Fibroblast of skin of right biceps (primary cell): ENCODE measurements at places on chromosomes 4 and X.

DNA sequence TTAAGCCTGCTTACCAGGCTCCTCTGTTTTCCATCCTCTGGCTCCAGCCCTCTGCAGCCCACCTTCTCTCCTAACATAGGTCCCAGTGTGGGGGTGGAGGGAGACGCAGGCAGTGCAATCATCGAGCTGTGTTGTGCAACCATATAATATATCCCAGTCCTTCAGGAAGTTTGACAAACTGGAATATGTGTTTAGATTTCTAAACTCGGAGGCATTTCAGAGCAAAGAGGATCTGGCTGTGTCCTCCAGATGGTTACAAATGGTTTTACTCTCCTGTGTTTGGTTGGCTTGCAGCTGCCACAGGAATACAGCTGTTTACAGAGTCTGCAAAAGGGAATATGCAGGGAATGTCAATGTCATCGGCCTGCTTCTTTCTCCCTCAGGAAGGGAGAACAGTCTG lies 195.3 kb upstream of the LNX1 start:
- DNase-seq = peak; percentile 53

DNA sequence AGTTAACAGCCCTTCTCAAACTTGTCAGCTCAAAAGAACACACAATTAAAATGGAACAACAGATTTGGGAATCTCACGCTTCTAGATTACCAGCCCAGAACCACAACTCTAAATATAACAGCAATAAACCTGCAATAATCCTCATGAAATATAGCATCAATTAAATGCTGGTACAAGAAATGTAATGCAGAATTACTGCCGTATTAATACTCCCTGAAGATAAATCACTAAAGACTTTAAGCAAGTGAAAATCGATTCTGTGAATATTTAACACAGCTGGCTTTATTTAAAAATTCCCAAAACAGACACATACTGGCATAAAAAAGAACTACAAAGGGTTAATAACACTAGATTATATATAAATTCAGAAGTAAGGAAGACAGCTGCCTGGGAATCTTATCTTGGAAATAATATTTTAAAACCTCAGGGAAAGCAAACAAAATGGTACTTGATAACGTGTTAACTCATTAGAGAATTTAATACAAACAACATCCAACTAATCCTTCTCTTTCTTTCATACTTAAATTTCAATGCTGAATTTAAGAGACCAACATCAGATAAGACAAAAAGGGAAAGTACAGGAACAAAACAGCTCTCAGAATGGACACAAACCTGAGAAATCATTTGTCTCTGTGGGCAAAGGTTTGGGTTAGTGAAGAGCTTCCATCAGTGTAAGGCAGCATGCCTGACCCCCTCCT lies 34.7 kb downstream of the APBB2 start:
- DNase-seq = no peak

DNA sequence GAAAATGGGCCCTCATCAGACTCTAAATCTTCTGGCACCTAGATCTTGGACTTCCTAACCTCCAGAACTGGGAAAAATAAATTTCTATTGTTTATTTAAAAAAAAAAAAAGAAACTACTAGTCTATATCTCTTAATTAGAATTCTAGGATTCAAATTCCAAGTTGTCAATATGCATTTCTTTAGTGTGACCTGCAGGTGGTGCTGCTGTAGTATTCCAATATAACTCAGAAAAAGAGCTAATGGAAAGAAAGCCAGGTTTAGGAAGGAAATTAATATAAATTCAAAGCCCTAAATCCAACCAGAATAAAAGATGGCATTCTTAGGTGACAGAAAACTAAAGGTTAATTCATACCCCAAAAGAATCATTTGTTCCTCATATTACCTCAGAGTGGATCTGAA lies 80.0 kb upstream of the NALF2 start:
- peak; percentile 0 for DNase-seq

- no peak for DNase-seq
Measured at GRCh38 chrX:2446815-2447214, 54.0 kb downstream of the DHRSX start.

GRCh38 chr4:108431986-108432385 lies 188.4 kb upstream of the RPL34 start:
- no peak for DNase-seq

GRCh38 chrX:139106069-139106468 lies 394.6 kb upstream of the FGF13 start:
- peak; percentile 75 for DNase-seq

GRCh38 chr4:41693629-41694028 lies 54.9 kb downstream of the PHOX2B start:
- peak; percentile 22 for DNase-seq

GRCh38 chr4:4762909-4763821 lies 96.3 kb upstream of the MSX1 start:
- peak; percentile 90 for DNase-seq
